ENCODE measurements at places on chromosomes 5 and 9. TPM values are rescaled to one million over a fixed set of nuclear protein-coding genes. Genes with fewer than 3 reads are reported as not detected.

Gene SPAG8
- 0.96 TPM for total RNA-seq

Gene DENND1A
- 14.9 TPM for total RNA-seq

Gene DMGDH
- total RNA-seq, result not detected

Gene CA9
- not detected for total RNA-seq

Gene SLC22A4
- 0.25 TPM for total RNA-seq

Gene DHX29
- total RNA-seq, result 21.1 TPM

Gene FBP2
- total RNA-seq, result not detected

Gene FOXI1
- total RNA-seq, result not detected

Gene GARIN3
- total RNA-seq, result not detected

Gene SHISAL2B
- total RNA-seq, result not detected

Gene SET
- 448 TPM for total RNA-seq

Gene SPATA31E1
- total RNA-seq, result not detected

Gene MPDZ
- not detected for total RNA-seq

Gene BNC2
- total RNA-seq, result not detected

Gene SLC6A7
- not detected for total RNA-seq

Gene C1QTNF3
- total RNA-seq, result 3.9 TPM

Gene PCDH1
- not detected for total RNA-seq

Gene ZDHHC11B
- not detected for total RNA-seq

Gene ACOT12
- not detected for total RNA-seq

Gene ADRA1B
- not detected for total RNA-seq

Gene COL15A1
- total RNA-seq, result 0.51 TPM
